ENCODE measurements at places on chromosomes 13 and 19.
A peak's percentile ranks its signal among the peaks of the same experiment; 100 is the strongest.

- no peak for DNase-seq
These were observed 892.9 kb downstream of the OLFM4 start for GRCh38 chr13:53921473-53921872.

- no peak for DNase-seq
These were observed 520.3 kb downstream of the DIAPH3 start for GRCh38 chr13:59643364-59643841.

DNA sequence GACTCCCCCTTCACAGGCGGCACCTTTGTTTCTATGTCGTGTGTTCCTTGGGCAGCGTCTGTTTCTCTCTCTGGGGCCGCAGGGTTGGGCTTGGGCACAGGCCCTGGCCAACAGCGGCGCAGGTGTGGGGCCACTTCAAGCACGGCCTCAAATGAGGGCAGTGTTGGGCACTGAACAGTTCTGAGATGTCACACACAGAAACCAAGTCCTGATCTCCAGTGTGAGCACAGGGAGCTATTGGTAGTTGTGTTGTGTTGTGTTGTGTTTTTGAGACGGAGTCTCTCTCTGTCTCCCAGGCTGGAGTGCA is 42.7 kb downstream of the GATAD2A start:
- no peak for DNase-seq

DNA sequence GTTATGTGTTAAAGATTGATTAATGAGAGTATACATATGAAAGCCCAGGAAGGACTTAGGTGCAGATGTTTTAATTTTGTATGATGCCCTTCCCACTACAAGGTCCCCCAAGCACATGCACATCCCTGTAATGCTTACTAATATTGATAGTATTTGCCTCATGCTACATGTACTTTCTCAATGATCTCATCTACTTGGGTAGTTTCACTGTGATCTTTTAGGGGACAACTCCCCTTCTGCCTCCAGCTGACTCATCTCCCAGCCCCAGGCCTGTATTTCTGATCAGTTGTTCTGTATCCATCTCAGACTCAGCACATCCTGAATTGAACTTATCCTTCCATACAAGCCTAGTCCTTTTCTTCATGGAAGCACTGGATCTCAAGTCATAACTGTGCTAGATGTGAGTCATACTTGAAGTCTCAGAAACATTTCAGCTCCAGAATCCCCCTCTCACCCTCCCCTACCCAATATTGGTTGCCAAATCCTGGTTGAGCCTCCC is 49.4 kb upstream of the INTS6 start:
- DNase-seq, result no peak

DNA sequence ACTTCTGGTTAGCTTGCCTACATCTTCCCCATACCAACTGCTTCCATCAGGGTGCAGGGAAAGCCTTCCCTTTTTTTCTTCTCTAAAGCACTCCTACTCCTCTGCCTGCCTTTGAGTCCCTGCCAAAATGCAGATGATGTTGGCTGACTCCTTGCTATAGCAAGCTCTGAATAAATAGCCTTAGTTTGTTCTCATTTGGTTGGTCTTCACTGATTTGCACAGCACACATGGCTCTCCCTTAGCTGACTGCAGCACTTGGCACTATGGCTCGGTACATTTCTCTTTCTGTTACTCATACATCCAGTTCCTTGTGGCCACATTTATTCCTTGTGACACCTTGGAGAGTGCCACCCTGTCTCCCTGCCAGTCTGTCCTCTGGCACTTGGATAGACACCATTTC is 249.8 kb downstream of the DCLK1 start:
- DNase-seq, result no peak

DNA sequence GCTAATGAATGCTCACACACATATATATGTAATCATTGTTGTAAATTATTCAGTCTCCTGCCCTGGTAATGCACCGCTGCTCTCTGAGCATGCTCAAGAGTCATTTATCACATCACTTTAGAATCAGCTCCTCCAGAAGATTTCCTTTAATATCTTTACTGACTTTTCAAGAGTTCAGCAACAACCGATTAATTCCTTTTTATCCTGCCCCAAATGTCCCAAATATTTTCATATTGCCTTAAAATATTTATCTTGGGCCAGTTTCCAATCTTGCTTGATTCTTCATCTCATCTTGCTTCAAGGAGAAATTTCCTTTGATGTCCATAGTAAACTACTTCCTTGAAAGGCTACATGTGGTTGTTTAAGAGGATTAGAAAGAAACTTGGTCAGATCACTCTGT is 132.5 kb downstream of the NHLRC3 start:
- DNase-seq, result no peak

DNA sequence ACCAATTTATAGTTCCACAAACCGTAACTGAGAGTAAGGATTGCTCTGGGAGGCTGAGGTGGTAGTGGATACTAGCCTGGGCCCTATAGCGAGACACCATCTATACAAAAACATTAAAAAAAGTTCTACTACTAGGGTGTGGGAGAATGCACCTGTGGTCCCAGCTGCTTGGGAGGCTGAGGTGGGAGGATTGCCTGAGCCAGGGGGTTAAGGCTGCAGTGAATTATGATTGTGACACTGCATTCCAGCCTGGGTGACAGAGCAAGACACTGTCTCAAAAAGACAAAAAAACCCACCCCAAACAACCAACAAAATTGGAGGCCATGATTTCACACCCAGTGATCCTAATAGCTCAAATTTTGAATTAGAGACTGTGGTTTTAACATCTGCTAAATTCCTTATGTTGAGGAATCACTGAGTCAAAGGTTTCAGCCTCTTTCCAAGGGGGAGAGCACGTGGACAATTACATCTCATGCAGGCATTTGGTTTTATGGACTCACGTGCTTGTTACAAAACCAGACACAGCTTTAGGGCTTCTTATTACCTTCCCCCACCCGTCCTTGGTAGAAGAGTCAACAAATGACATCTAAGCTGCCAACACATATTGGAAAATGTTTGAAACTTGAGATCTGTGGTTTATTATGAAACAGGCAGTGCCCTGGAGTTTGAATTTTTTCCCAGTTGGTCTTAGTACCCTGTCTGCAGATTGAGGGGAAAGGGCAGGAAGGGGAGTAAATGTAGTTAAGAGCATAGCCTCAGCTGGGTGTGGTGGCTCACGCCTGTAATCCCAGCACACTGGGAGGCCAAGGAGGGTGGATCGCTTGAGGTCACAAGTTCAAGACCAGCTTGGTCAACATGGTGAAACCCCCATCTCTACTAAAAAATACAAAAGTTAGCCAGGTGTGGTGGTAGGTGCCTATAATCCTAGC is 18.5 kb downstream of the CYP2A6 start:
- DNase-seq, result no peak

- no peak for DNase-seq
These were observed 165.6 kb downstream of the USP12 start for GRCh38 chr13:27005976-27006518.

GRCh38 chr19:18122424-18122823 is 24.8 kb downstream of the MAST3 start:
- DNase-seq, result no peak

DNA sequence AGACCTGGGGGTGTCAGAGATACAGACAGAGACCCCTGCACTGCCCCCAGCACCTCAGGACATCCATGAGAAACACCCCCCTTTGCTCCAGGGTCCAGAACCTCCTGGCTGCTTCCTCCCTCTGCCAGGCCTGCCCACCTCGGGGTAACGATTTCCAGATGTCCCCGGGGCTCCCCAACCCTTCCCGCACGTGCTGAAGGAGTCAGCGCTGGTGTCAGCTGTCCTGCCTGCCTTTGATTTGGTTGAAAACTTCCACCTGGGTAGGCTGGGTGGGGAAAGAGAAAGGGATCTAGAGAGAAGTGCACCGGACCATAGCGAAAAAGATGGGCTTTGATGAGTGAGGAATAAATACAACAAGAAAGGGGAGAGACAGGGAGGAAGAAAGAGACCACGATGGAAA is 1.5 kb upstream of the CGB7 start:
- no peak for DNase-seq

GRCh38 chr13:24270639-24271141 is 38.7 kb upstream of the C1QTNF9 start:
- peak; percentile 9 for DNase-seq

DNA sequence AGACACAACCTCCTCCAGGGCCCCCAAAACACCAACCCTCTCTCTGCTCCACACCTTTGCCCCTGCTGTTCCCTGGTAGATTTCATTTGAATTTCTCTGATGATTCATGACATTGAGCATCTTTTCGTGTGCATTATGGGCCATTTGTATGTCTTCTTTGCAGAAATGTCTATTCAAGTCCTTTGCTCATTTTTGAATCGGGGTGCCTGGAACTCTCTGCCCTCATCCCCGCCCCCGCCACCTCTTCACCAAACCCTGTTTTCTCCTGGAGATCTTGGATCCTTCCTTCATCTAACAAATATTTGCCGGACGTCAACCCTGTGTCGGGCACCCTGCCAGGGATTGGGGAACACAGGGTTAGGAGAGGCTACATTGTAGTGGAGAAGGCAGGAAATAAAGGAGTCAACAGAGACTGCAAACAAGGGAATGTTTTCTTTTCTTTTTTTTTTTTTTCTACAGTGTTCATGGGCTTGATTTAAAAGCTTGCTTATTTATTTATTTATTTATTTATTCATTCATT is 25.5 kb upstream of the SLC1A5 start:
- DNase-seq, result no peak

DNA sequence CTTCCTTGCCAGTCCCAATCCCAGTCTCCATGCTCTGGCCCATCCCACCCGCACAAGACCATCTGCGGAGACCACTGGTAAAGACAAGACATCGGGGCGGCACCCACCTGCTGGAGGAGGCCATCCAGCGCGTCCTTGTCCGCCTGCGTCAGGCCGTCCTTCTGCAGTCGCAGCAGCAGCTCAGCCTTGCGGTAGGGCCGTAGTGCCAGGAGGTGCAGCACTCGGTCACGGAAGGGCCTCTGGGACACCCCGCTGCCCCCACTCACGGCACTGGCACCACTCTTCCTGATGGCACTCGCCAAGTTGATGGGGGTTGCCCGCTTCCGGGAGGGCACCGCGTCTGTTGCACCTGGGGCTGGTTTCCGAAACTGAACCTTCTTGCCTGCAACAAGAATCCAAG is 23.5 kb upstream of the ISYNA1 start:
- no peak for DNase-seq

- no peak for DNase-seq
These were observed 40.3 kb downstream of the KCTD12 start for GRCh38 chr13:76845865-76846264.

DNA sequence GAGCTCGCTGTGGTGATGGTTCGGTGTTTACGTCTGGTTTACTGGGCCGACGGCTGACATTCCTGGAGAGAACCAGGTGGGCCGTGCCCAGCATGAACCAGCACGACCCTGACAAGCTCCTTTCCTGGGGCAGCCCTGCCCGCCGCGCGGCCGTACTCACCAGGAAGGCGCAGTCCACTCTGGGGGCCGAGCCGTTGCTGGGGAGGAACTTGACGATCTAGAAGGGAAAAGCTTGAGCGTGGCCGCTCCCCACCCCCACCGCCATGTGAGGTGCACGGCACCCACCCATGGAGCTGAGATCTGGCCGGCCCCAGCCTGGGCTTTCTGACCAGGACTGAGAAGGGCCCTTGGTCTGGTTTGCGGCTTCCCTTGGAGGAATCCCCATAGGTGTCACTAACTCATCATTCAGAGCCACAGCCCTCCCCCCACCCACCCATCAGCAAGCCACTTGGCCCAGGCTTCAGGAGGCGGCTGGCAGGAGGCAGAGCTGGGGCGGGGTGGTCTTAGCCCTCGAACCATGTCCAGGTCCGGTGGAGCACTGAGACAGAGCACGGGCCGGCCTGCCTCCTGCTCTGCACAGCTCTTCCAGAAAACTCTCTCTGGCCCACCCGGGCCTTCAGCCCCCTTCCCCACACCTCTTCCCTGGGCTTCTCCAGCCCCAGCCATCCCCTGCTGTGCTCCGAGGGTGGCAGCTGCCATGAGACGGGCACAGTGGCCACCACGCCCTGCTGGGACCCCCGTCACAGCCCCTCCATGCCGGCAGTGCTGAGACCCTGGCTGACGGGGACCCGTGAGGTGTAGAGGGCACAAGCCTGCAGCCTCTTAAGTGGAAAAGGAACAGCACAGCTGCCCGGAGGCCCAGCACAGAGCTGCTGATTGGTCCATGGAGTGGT is 6.2 kb downstream of the ATP4B start:
- no peak for DNase-seq

DNA sequence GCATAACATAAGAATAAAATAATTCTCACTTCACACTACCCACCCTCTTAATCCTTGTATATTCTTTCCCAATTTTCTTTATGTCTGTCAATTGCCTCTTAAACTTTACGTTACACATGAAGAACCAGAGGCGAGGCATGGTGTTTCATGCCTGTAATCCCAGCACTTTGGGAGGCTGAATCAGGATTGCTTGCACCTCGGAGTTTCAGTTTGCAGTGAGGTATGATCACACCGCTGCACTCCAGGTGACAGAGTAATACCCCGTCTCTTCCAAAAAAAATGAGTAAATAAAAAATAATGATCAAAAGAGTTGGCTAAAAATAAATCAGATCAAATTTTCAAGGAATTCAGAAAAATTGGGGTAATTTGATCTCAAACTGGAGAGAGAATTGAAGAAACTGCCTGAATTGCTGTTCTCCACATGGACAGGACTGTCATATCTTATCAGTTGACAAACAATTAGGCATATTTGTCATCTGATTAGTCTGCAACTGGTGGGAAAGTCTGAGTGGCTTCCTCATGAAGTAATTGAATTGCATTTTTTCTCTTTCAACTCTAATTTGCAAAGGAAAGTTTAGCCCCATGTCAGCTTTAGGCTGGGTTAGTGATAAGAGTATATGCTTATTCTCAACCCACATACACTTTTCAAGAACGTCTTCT is 302.9 kb downstream of the ITGBL1 start:
- no peak for DNase-seq

DNA sequence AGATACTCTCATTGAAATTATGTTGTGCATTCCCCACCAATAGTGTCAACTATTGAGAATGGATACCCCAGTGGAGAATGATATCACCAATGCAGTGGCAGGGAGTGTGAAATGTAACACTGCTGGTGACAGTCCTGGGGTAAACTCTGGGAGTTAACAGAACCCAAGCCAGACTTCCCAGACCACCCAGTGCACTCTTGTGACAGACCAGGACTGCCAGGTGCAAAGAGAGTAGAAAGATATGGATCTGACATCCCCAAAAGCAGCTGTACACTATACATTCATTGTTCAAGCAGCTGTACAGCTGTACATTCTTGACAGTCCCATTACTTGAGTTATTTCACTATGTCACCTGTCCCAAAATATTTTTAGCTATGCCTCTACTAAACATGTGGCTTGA is 886.6 kb downstream of the DIAPH3 start:
- no peak for DNase-seq

DNA sequence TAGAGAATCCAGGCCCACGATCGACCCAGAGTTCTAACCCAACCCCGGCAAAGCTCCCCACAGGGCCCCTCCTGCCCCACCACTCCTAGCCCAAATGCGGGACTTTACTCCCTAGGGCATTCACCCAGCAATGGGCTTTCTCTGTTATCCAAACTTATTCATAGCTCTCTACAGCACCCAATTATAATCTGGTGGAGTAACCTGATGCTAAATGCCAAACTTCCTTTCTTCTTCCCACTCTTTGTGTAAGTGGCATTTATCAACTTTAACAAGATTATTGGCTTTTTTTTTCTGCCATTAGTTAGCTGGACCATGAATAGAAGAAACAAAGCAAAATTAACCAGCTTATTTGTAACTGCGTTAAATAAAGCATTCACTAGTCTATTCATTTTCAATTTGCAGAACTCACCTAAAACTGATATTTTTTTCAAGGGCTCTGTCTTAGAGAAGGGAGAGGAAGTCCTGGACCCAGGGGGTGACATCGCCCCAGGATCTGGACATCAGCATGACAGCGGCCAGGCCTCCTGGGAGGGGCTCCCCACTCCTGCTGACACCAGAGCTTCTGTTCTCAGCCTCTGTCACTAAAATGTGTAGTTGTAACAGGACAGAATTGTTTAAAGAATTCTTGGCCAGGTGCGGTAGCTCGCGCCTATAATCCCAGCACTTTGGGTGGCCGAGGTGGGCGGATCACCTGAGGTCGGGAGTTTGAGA is 1.5 kb downstream of the FAM124A start:
- DNase-seq, result no peak
